ENCODE measurements at places on chromosomes 2 and 18.

DNA sequence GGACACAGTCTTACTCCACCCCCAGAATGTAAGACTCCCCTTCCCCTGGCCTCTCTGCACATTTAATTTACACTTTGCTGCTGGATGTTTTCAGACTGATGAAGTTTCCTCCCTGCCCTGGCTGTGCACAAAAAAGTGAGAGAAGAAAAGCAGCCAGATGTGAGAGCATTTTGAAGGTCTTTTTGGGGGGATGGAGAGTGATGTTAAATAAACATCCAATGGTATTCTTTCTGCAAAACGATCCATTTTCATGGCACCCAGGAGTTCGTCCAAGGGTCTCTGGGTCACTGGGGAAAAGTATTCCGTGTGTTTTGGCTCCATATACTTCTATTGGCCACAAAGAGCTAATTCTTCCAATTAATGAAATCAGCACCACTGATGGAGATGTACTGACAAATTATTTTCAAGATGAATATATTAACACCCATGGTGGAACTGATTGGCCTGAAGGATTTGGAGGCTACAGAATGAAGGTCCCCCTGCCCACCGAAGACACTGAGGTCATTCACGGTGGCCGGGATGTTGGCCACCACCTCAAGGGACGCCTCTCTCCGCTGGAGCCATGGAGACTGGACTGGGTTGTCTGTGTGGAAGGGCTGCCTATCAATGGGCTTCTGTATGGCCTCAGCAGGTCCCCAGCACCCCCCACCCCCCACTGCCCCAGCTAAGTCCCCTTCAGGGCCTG is 107.6 kb upstream of the PKDCC start:
- no peak for DNase-seq

- DNase-seq: no peak
These were observed 82.3 kb downstream of the KCTD1 start for GRCh38 chr18:26466026-26466425.

- no peak for DNase-seq
These were observed 240.8 kb upstream of the PIK3C3 start for GRCh38 chr18:41713969-41714825.

DNA sequence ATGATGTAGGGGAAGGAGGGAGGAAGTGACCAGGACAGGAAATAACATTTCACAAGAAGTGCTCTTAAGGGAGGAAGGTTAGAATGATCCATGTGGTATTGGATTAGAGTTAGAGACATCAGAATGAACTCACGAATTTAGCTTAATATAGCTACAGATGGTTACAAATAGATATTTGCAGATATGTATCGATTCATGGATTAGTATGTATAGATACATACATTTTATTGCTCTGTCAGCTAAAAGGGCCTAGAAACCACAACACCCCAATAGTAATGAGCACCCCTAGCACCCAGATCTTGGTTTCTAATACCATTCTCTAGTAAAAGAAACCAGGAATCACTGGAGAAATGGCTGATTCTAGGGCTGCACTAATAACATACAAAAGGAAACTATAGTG is 59.6 kb upstream of the LTBP1 start:
- no peak for DNase-seq

DNA sequence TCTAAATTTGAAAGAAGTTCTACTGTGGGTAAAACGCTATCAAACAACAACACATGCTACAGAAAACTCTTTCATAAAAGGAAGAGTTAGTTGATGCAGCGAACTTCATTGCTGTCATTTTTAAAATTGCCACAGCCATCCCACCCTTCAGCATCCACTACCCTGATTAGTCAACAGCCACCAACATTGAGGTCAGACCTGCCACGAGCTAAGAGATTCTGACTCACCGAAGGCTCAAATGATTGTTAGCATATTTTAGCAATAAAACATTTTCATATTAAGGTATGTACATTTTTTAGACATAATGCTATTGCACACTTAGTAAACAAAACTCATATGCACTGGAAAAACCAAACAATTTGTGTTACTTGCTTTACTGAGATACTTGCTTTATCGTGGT is 347.1 kb downstream of the CLIP4 start:
- no peak for DNase-seq

DNA sequence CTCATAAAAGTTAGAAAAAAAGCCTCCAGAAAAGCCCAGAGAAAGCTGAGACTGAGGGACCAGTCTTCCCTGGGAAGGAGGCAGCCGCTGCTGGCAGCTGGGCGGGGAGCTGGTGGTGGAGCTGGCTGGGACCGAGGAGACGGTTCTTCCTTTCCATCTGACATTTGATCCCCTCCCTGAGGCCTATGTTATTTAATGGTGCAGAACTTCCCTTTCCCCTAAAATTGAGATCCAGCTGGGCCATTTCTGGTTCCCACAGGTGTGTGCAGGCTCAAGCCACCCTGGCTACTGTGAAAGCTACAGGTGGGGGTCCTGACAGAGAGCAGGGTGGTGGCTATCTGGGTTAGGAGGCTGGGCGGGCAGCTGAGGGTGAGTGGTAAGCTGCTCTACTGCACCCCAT is 81.5 kb upstream of the FZD7 start:
- DNase-seq: no peak

- DNase-seq: peak; percentile 18
These were observed 55.0 kb upstream of the MCFD2 start for GRCh38 chr2:46970334-46971288.

DNA sequence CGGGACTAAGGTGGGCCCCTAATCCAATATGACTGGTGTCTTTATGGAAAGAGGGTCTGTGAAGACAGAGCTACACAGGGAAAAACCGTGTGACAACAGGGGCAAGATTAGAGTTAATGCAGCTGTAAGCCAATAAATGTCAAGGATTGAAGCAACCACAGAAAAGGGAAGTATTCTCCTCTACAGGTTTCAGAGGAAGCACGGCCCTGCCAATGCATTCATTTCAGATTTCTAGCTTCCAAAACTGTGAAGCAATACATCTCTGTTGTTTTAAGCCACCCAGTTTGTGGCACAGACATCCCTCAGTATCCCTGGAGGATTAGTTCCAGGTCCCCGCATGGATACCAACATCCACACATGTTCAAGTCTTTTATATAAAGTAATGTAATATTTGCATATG is 48.8 kb downstream of the SPP2 start:
- no peak for DNase-seq

DNA sequence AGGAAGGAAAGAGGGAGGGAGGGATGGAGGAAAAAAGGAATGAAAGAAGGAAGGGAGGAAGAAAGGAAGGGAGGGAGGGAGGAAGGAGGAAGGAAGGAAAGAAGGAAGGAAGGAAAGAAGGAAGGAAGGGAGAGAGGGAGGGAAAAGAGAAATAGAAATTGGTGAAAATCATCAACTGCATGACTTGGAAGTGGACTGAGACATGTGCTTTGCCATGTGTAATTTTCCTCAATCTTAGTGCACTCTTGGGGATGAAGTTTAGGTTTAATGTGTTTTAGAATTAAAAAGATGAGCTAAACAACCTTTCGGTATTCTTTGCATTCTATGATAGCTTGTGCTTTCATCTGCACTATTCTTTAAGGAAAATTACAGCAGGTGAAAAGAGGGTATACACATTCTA is 320.1 kb upstream of the GALNT5 start:
- DNase-seq: no peak

- DNase-seq: no peak
These were observed at the start of gene SOX11 for GRCh38 chr2:5691985-5692529. Gene SOX11, plus strand, starts transcription at chr2:5692384. Its CDS starts 338 bp downstream, at chr2:5692722.

GRCh38 chr2:160252900-160253299 is 52.8 kb upstream of the ITGB6 start:
- DNase-seq: no peak

- no peak for DNase-seq
These were observed 79.6 kb downstream of the DNER start for GRCh38 chr2:229634601-229635370.

DNA sequence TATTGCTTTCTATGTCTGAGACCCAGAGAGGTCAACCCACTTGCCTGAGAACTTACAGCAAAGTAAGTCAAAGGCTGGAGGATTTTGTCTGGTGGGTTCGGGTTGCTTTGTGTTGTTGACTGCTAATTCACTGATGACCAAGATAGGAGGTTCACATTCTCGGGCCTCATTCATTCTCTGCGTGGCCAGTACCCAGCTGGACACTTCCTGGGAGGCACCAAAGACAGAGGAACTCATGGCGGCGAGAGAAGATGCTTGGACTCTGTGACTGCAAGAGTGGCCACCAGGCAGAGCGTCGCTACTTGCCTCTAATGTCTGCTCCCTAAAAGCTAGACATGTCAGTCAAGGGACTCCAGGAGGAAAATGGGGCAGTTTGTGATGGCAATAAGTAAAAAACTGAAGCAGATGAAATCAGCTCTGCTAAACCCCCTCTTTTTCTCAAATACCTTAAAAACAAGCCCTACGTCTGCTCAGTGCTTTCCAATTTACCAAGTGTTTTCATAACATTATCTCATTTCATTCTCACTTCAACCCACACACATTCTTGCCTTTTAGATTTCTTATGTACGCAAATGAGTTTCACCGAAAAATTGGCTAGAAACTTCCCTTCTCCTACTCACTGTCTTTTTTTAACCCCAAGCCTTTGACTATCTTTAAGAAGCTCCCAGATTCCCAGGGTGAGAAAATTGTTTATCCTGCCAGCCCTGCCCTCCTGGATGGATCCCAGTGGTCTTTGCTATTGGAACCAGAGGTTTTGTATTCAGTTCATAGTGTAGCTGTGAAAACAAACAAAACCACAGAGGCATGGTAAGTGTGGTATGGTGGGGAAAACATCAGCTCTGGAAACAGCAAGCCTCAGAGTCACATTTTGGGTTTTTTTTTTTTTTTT is 4.9 kb upstream of the LBH start:
- DNase-seq: peak; percentile 40

- no peak for DNase-seq
These were observed 250.0 kb downstream of the FHOD3 start for GRCh38 chr18:36547544-36547943.

GRCh38 chr18:80168346-80168745 is 59.3 kb downstream of the ADNP2 start:
- no peak for DNase-seq

GRCh38 chr2:119248311-119248710 is 24.7 kb downstream of the STEAP3 start:
- no peak for DNase-seq

GRCh38 chr18:33469699-33470098 is 29.2 kb upstream of the CCDC178 start:
- no peak for DNase-seq

GRCh38 chr2:224278531-224278930 is 123.4 kb downstream of the FAM124B start:
- DNase-seq: no peak

DNA sequence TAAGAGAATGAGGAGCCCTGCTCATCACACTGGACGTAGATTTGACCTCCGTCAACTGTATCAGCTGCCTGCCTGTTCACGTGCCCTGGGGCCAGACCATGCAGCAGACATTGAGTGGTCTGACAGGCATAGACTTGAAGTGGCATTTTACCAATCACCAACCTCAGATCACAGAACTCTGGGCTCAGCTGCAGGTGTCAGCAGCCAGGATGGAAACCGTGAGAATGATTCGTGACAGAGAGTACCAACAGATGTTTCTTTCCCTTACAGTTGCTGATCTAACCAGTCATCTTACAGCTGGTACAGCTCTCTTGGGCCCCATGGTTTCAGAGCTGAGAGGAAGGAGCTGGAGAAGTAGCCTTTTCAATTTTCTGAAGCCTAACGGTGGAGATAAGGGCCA is 148.9 kb downstream of the EN1 start:
- DNase-seq: no peak

DNA sequence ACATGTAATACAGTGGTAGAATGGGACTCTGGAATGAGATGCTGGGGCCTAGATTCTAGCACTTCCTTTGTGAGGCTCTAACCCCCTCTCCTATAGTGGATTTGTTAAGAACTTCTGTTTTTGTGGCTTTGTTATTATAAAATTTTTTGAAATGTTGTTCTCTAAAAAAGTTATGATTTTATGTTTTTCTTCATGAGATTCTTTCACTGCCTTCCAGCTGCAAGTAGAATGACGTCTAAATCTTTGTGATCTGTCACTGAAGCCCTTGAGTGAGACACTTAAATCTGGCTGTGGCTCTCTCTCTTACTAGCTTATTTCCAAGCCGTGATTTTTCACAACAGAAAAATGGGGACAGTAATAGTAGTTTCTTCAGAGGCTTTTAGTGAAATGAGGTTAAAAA is 1.6 kb downstream of the CASP8 start:
- peak; percentile 43 for DNase-seq

- DNase-seq: no peak
These were observed 15.0 kb downstream of the ADD2 start for GRCh38 chr2:70753031-70753430.

- no peak for DNase-seq
These were observed 71.9 kb downstream of the DYNAP start for GRCh38 chr18:54662986-54663385.

DNA sequence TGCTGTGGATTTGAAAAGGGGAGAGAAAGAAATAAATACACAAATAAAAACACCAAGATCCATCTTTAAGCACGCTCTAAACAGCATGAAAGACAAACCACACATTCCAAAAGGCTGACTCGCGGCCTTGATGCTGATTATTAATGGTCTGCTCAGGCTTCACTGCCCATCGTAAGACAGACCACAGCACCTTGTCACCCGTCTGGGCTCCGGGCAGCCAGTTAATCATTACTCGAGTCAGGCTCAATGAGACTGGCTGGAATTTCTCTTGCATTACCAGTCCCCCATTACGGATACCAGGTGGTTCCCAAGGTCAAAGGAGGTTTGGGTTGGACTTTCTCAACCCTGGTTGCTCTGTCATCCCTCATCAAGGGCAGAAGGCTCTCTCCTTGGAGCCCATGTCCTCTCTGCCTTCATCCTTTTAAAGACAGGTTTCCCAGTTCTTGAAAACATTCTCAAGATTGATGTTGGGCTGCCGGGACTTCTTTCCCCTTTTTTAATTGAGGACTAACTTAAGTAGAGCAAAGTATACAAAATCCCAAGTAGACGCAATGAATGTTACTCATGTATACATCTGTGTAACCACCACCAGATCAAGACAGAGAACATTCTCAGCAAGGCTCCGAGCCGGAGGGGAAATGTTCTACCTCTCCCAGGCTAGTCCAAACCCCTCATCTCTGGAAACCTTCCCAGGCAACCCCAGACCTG is 8.1 kb downstream of the SMAD7 start:
- DNase-seq: no peak

- no peak for DNase-seq
These were observed 183.3 kb downstream of the CAMKMT start for GRCh38 chr2:44545005-44545404.

DNA sequence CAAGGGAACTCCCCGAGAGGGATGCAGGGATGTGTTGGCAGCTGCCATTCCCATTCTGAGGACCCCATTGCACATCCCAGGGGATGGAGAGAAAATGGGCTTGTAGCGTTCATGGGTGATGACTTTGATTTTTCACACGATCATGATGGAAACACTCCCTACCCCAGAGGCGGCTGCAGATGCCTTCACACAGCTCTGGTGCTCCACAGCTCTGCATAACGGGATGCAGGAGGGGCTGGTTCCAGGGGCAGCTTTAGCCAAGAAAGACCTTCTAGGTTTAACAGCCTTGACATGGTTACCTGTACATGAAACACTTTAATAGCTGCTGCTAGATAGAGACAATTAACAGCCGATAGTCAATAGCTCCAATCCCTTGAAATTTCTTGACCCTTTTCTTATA is 88.7 kb downstream of the TPO start:
- no peak for DNase-seq

- DNase-seq: no peak
These were observed 127.6 kb downstream of the MAPK4 start for GRCh38 chr18:50687491-50687890.

GRCh38 chr2:72947952-72948830 is 30.9 kb downstream of the EMX1 start:
- no peak for DNase-seq

All from CD4-positive, alpha-beta T cell treated with Interleukin-21 for 1 hour (primary cell).